Activated CD4-positive, alpha-beta T cell treated with anti-CD3 and anti-CD28 coated beads for 4 hours (primary cell): ENCODE measurements at places on chromosomes 11 and 22.

GRCh38 chr11:45772449-45772774 is 32.5 kb upstream of the SLC35C1 start:
- no peak for DNase-seq

GRCh38 chr11:130774703-130775102 is 141.6 kb downstream of the SNX19 start:
- no peak for DNase-seq

DNA sequence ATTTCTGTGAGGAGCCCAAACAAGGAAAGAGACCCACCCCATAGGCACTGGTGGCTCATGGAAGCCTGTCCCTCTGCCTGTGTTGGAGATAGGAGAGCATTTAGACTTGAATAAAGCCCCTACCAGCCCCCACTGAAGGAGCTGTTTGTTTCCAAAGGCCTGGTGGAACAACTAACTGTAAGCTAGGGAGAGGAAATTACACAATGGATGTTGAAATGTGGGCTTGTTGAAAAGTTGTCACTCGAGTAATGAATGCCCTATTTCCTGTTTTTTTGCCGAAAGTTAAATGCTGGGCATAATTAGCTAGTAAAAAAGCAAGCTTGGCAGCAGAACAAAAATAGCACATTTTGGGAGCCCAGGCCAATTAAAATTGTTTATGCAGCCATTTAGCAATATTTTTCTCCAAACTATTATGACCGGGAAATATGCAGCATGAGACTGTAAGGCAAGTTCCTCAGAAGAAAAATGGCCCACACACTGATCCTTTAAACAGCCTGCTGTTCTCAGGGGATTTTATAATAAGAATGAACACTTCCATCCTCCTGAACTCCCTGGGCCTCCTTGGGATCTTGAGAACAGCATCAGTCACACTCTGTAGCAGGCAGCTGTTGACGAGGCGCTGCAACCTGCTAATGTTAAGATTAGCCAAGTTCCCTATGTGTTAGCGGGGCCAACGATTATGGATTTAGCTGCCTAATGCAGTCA is 38.6 kb upstream of the LMO2 start:
- no peak for DNase-seq

- DNase-seq: no peak
These were observed 166.8 kb downstream of the CSNK2A3 start for GRCh38 chr11:11186249-11186648.

DNA sequence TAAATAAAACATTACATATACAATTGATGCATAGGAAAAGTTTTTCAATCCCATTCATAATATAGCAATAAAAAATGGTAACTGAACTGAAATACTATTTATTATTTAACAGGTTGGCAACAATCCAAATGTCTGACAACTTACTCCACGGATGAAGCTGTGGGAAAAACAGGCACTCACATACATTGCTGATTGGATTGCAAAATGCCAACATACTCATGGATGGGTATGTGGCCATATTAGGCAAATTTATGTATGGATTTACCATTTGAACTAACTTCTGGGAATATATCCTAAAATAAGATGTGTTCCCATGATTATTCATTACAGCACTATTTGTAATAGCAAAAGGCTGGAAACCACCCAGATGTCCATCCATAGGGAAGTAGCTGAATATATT is 3.2 kb upstream of the BIRC2 start:
- no peak for DNase-seq

DNA sequence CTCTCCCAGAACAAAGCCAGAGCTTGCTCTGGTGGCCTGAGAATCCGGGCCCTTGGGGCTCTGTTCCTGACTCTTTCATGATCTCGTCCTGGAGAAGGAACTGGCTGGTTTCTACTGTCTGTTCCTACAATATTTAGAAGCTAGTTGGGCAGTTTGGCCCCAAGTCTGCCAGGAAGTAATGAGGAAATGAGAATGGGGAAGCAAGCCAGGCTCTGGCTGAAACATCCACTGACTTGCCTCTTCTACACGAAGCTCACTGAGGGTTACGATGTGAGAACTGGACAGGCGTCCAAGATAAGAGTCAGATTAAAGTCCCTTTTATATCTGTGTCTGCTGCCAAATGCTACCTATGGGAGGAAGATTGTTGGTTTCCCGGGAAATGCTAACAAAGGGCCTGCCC is 110.0 kb upstream of the KIRREL3 start:
- no peak for DNase-seq

DNA sequence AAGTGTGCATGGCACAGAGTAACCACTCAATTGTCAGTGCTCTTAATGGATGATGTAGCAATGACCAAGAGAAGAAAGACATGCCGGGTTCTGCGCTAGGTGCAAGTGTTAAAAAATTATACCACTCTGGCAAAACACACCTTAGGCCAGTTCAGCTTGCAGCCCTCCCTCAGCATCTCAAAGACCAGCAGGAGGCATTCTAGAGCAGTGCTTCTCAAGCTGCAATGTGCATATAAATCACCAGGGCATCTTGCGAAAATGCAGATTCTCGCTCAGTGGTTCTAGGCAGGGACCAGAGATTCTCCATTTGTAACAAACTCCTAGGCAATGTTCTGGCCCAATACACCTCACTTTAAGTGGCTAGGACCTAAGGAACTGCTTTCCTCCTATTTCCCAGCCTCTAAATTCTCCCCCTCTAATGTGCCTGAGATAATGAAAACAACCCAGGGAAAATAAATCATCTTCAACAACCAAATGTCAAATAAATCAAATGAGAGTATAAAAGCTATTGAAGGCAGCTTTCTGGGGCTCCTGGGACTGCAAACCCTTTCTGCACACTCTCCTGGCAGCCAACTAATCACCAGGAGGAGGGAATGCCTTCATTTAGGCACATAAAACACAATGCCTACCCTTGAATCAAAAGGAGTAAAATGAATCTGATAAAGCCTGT is 337.2 kb upstream of the API5 start:
- DNase-seq: no peak

GRCh38 chr11:34576331-34576730 is 44.6 kb upstream of the EHF start:
- no peak for DNase-seq

- peak; percentile 6 for DNase-seq
These were observed 36.0 kb downstream of the PRCP start for GRCh38 chr11:82864268-82864667.

- no peak for DNase-seq
These were observed 1.6 kb downstream of the IFITM10 start for GRCh38 chr11:1748636-1749394.

DNA sequence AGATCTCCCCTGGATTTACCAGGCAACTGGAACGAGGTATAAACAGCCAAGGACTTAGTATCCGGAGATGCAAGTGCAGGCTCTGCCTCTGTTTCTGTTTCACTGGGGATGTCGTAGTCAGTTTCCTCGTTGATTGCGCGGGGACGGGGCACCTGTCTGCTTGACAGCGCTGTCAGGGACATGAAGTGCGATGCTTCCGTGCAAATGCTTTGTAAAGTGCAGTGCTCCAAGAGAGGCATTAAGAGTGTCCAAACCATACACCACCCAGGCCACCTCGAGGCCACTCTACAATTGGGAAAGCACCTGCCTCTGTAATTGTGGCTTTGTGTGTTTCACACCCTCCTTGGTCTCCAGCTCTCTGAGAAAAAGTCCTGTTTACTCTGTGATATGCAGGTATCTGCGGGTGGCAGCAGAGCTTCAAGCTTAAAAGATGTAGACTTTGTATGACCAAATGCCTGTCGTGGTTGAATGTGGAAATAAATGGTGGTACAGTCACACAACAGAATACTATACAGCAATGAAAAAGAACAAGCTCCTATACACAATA is 18.6 kb upstream of the CD5 start:
- DNase-seq: peak; percentile 49

- DNase-seq: no peak
These were observed 16.9 kb downstream of the UPB1 start for GRCh38 chr22:24512043-24512442.

GRCh38 chr11:62622476-62623089 is 797 bp upstream of the B3GAT3 start:
- DNase-seq: no peak

DNA sequence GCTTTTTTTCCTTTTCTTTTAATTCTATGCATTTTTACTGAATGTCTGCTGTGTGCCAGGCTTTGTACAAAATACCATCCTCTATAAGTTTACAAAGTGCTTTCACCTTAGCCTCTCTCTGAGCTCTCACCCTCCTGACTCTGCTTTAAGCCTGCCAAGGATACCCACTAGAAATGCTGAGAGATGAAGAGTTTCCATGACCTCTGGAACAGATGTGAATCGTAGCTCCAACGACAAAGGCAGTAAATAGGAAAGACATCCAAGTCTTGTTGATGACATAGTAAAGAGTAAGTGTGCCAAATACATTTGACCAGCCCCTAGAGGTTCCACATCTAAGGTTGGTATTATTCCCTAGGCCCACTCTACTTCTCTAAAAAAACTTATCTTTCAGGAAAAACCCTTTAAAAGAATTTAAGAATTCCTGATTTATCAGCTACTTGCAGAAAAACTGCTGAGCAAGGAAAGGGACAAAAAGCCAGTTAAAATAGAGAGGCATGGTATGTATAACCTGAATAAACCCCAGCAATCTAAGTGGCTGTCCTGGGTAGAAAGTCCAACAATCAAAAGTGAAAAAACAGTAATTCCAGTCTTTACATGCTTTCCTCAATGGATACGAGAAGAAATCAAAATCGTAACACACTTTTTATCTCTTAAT is 45.4 kb downstream of the GAB2 start:
- no peak for DNase-seq

- DNase-seq: no peak
These were observed 34.9 kb downstream of the PRDM11 start for GRCh38 chr11:45181193-45181888.

DNA sequence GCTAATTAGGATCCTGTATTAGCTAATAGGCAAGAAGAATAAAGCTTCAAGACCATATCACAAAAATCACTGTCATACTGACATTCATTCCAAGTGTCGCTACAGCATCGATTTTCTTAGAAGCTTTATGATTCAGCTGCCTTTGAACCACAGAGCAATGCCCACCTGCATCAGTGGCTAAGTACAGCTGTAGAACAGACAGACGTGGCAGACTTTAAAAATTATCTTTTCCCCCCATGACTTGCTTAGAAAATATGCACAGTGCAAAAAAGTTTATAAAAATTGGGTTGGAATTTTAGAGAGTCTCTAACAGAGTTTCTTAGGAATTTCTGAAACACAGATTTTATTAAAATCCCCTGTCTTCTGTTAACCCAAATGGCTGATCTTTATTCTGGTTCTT is 120.8 kb downstream of the CADM1 start:
- DNase-seq: no peak

DNA sequence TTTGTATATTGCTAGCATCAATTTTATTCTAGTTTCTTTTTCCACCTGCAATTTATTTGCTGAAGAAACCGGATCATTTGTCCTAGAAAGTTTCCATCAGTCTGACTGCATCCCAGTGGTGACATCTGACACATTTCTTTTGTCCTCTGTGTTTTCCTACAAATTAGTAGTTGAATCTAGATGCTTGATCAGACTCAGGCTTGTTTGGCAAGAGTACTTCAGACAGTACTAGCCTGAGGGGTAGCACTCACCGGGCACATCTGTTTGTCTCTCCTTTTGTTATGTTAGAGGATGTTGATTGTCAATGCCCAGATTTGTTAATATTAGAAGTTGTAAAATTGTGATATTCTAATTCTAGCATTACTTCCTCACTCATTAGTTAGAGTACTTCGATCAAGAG is 204.8 kb downstream of the SWAP70 start:
- DNase-seq: no peak

DNA sequence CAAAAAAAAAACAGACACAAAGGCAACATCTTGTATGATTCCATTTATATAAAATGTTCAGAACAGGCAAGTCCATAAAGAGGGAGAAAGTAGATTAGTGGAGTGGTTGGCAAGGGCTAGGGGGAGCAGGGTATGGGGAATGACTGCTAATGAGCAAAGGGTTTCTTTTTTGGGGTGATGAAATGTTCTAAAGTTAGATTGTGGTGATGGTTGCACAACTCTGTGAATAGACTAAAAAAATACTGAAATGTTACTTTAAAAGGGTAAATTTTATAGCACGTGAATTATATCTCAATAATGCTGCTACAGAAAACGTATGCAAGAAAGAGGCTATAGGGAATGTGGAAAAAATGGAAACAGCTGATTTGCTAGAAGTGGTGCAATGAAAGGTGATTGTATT is 155.1 kb downstream of the TENM4 start:
- DNase-seq: no peak

DNA sequence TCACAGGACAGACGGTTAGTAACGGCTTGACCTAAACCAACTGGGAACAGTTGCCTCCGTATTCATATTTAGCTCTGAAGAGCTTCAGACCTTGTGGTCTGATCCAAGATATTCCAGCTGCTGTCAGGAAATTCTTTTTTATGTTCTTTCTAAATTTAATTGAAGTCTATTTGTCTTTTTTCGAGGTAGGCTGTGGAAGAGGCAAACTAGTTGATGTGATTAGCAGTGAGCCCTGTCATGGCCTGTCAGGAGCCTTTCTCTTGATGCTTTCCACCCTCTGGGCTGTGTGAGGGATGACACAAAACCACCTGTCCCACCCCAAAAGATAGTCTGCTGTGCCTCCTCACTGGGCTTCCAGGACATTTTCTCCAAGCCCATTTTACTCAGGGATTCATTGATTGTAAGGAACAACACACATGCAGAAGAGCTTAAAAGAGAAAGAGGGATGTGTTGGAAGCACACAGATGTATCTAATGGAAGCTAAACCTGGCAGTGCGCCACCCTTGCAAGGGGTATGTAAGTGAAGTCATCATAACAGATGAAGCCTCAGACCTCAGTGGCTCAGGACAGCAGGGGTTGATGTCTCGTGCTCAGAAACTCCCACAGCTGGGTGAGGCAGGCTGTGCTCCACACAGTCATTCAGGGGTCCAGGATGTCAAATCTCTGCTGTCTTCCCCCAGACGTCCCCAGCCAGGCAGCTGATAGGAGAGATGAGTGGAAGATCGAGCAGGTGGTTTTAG is 170.0 kb downstream of the NCAM1 start:
- no peak for DNase-seq

- no peak for DNase-seq
These were observed 77.7 kb upstream of the B3GAT1 start for GRCh38 chr11:134489728-134490127.

- no peak for DNase-seq
These were observed 5.5 kb upstream of the NEAT1 start for GRCh38 chr11:65416841-65417701.

- DNase-seq: peak; percentile 23
These were observed at the start of gene MPZL2 for GRCh38 chr11:118263695-118264568. TSS of gene MPZL2 (minus strand) at chr11:118264297. CDS start at chr11:118264153, 144 bp downstream.

- peak; percentile 33 for DNase-seq
These were observed 37.9 kb downstream of the CELF1 start for GRCh38 chr11:47514825-47515647.
